ENCODE measurements at places on chromosomes 5 and 9.

GRCh38 chr5:102958481-102959011 lies 161.4 kb downstream of the GIN1 start:
- DNase-seq: no peak

DNA sequence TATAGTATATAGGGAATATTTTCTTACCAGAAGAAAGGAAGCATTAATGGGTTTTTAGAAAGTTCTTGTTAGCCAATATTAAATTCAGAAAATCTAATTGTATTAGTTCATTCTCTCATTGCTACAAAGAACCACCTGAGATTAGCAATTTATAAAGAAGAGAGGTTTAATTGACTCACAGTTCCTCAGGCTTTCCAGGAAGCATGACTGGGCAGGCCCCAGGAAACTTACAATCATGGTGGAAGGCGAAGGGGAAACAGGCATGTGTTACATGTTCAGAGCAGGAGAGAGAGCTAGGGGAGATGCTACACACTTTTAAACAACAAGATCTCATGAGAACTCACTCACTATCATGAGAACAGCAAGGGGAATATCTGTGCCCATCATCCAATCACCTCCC lies 304.0 kb upstream of the CDH12 start:
- no peak for DNase-seq

DNA sequence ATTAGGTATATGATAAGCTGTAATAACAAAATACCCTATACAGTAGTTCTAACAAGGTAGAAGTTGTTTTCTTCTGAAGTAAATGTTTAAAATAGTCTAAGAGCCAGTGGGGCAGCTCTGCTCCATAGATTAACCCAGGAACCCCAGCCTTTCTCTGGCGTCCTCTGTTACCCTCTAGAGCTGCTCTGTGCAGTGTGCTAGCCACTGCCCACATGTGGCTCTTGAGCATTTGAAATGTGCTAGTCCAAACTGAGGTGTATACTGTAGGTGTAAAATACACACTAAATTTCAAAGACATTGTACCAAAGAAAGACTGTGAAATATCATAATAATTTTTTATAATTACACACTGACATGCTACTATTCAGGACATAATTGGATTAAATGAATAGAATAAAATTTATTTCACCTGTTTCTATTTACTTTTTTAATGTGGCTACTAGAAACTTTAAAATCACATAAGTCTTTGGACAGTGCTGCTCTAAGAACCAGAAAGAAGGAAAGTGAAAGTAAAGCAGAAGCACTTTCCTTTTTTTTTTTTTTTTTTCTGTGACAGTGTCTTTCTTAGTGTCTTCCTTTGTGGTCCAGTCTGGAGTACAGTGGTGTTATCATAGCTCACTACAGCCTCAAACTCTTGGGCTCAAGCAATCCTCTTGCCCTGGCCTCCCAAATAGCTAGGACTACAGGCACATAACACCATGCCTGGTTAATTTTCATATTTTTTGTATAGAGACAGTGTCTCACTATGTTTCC lies 39.3 kb downstream of the RAI14 start:
- DNase-seq: no peak

GRCh38 chr9:89462817-89463683 lies 34.9 kb downstream of the SEMA4D start:
- DNase-seq: no peak

- no peak for DNase-seq
Measured at GRCh38 chr5:172115541-172115982, 72.5 kb downstream of the STK10 start.

All from nephron progenitor cell (in vitro differentiated cells).